ENCODE measurements at places on chromosomes 5 and 9.

- no peak for DNase-seq
These were observed 12.8 kb downstream of the IQGAP2 start for GRCh38 chr5:76415855-76416254.

GRCh38 chr5:139155333-139155732, 42.8 kb downstream of the SIL1 start:
- no peak for DNase-seq

- DNase-seq, result no peak
These were observed 12.1 kb upstream of the BARX1 start for GRCh38 chr9:93967020-93967803.

- no peak for DNase-seq
These were observed 8.6 kb upstream of the ANKRD33B start for GRCh38 chr5:10555277-10555684.

DNA sequence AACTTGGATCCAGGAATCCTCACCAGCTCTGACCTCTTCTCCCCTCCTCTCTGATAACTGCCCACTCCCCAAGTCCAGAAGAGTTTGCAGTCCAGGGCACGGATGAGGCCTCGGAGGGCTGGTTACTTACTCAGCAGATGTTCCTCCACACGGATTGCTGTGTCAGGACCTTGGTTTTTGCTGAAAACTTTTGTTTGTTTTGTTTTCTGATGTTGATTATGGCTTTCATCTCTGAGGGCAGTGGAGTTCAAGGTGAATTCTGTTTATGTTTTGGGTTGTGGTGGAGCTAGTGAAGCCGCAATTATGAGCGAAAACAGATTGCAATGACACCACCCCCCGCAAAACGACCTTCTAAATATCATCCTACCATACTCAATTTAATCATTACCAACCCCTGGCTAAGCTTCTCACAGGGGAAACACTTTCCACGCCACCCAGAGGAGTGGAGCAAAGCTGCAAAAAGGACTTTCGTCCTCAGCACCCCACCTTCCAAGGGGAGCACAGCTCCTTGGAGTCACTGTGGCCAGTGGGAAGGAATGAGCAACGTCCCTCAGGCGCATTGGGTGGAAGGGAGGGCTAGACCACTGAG, 92.7 kb upstream of the SAP30L start:
- no peak for DNase-seq

All from esophagus squamous epithelium (tissue), 5 donors.